DMS 273 treated with DMSO at 0.1 percent for 48 hours (cell line): ENCODE measurements at places on chromosomes 5 and 9.

DNA sequence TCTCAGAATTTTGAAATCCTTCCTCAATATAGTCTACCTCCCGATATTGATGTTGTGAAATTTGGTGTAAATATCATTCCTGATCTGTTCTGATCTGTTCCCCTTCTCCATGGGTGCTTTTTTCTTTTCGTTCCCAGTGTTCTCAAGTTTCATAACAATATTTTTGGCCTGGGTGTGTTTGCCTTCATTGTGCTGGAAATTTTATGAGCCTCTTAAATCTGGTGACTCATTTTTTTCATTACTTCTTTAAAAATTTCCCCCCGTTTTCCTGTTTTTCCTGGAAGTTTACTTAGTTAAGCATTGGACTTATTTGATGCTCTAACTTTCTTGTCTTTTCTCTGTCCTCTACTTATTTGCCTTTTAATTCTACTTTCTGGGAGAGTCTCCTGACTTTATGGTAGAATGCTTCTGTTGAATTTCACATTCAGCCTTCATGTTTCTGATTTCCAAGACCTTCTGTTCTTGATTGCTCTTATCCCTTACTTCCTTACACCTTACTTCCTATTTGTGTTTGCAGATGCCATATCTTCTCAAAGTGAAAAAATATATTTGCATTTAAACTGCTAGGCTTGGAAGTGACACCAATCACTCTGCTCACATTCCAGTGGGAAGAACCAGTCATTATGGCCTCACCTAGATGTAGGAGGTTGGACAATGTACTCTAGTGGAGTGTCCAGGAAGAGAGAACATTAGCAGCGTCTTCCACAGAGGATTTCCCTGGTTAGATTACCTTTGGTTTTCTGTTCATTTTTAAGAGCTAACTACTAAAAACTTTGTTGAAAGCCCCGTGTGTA, 441.9 kb downstream of the ARHGEF28 start:
- no peak for DNase-seq

- DNase-seq: no peak
These were observed 988.2 kb upstream of the ARRDC3 start for GRCh38 chr5:92371171-92371888.

DNA sequence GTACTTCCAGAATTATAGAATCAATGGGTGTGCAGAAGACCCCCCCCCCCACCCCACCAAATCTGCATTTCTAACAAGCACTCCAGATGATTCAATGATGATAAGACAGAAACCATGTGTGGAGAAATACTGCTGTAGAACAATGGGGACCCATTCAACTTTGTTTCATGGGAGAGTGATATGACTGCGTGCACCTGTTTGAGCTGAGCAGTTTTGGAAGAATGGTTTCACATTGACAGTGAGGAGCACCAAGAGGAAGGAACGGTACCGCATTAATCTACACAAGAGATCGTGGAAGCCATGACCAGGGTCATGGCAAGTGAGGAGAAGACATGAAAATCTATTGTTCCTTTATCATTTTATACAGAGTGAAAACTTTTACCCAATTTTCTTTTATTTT, 202.7 kb downstream of the CD180 start:
- DNase-seq: no peak

DNA sequence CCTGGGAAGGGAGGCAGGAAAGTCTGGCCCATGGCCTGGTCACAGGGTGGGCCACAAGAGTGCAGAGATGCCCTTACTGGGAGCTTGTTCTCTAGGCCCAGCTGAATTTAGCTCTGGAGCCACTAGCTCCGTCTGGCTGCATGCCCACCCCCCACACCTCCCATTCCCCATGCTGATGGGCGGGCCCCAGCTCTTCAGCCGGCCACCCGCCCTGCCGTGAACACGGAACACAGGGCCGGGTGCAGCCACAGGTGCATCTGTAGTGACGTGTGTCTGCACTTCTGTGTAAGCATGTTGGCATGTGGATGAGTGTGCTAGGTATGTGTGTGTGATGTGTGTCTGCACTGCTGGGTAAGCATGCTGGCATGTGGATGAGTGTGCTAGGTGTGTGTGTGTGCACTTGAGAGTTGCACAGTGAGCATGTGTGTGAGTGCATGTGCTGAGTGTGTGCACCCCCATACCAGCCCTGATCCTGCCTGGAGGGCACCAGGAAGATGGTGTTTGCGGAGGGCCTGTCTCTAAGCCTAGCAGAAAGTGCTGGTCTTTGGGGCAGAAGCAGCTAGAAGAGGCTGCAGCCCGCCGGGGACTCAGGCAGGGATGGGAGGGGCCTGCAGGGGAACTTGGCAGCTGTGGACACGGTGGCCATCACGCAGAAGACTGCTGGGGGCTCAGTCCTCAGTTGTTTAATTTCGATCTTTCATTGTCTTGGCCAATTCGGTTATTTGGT, 136.4 kb downstream of the CACNA1B start:
- no peak for DNase-seq

- no peak for DNase-seq
These were observed 1209.1 kb downstream of the CDH12 start for GRCh38 chr5:21644032-21644431.
